Fibroblast of the aortic adventitia (primary cell): ENCODE measurements at places on chromosomes 3 and 15. TPM values are rescaled to one million over a fixed set of nuclear protein-coding genes. Genes with fewer than 3 reads are reported as not detected.

GRCh38 chr3:81734742-81735141, 26.7 kb downstream of the GBE1 start:
- no peak for DNase-seq

- DNase-seq: no peak
These were observed 10.6 kb downstream of the IL17RB start for GRCh38 chr3:53856964-53857363.

- DNase-seq: peak; percentile 62
These were observed 132.7 kb downstream of the GHSR start for GRCh38 chr3:172315401-172316091.

Gene DET1
- total RNA-seq: 6.1 and 11.5 TPM in 2 replicates

- DNase-seq: peak; percentile 100
These were observed 36.3 kb upstream of the TSC22D2 start for GRCh38 chr3:150371741-150372254.
